Activated T-cell treated with anti-CD3 and anti-CD28 coated beads, Interleukin-2, amount 50 U/mL, for 4 hours (primary cell): ENCODE measurements at places on chromosomes 4 and X.

GRCh38 chr4:83828601-83829000, 292.7 kb downstream of the GPAT3 start:
- no peak for DNase-seq

GRCh38 chrX:40736170-40736505, 796 bp upstream of the MED14 start:
- DNase-seq: no peak

GRCh38 chr4:14087921-14088320, 460.4 kb upstream of the BOD1L1 start:
- DNase-seq: no peak

DNA sequence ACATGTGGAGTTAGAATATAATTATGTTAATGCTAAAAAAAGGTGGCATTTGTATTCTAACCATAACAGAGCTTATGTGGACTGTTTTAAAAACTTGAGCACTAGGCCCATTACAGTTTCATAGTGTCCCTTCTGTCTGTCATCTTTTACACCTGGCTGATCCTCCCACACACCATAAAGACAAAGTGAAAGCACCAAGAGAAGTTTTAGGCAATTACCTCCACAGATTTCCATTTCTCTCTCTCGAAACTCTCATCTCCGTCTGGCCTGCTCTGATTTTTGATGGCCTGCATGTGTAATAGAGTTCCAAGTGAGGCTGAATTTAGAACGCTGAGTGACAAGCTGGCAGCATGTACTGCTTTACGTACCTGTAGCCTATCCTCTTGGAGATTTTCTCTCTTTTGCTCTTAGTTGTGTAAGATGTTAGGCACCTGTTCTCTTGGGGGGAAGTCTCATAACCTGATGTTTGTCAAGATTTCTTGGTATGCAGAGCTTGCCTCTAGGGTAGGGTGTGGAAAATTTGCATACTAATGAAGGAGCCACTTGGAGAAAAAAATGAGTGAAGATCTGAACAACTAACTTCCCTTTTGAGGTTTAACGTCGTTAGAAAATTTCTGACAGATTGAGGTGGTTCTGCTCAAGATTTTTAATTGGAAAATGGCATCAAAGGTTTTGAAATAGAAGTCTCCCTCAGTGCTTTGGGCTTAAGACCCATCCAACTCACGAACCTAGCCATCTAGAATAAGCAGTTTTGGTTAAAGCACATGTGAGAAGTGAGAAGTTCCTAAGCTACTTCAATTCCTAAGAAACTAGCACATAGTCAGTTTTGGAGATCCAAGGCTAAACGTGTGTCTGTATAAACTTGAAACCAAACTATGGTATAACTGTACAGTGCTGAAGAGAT, 57.6 kb upstream of the RAP1GDS1 start:
- peak; percentile 4 for DNase-seq
